Activated CD4-positive, alpha-beta T cell treated with anti-CD3 and anti-CD28 coated beads, Interleukin-2, amount 50 U/mL, for 16 hours (primary cell): ENCODE measurements at places on chromosomes 16 and 17.
A peak's percentile ranks its signal among the peaks of the same experiment; 100 is the strongest.

- no peak for DNase-seq
Observed at GRCh38 chr16:70160821-70161220, 12.8 kb upstream of the CLEC18C start.

DNA sequence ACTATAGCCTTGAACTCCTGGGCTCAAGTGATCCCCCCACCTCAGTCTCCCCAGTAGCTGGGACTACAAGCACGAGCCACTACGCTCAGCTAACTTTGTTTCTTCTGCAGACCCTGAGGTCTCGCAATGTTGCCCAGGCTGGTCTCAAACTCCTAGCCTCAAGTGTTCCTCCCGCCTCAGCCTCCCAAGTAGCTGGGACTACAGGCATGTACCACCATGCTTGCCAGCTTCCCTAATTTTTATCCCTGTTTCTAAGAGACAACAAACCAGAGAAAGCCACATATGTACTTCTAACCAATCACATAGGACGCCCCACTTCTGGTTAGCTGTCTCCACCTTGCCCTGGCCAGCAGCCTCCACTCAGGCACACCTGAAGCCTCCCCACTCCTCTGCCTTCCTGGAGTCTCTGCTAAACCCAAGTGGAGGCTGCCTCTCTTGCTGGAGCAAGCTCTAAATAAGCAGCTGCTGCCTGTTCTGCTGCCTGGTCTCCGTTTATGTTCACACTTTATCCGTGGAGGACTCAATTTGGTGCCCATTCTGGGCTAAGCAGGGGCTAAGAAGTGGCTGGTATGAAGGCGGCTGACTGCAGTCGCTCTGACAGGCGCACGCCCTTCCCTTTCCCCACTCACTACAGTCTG lies 24.7 kb downstream of the NSMCE1 start:
- no peak for DNase-seq

GRCh38 chr16:7330709-7331108 lies 1.9 kb upstream of the RBFOX1 start:
- DNase-seq: no peak

GRCh38 chr17:17732444-17732843 lies 51.2 kb downstream of the RAI1 start:
- no peak for DNase-seq

GRCh38 chr16:77723108-77723514 lies 797 bp downstream of the NUDT7 start:
- DNase-seq: peak; percentile 3

- peak; percentile 79 for DNase-seq
Observed at GRCh38 chr16:57485916-57486857, at the start of gene DOK4. Gene DOK4, minus strand, starts transcription at chr16:57486493. Its CDS starts 6,986 bp downstream, at chr16:57479507.
